ENCODE measurements at places on chromosomes 7 and 10.

GRCh38 chr7:4109481-4110110 is 572.5 kb upstream of the FOXK1 start:
- DNase-seq: no peak

GRCh38 chr10:4315551-4315950 is 510.5 kb upstream of the AKR1E2 start:
- no peak for DNase-seq

- no peak for DNase-seq
Measured at GRCh38 chr10:44377651-44378310, 7.1 kb downstream of the CXCL12 start.

DNA sequence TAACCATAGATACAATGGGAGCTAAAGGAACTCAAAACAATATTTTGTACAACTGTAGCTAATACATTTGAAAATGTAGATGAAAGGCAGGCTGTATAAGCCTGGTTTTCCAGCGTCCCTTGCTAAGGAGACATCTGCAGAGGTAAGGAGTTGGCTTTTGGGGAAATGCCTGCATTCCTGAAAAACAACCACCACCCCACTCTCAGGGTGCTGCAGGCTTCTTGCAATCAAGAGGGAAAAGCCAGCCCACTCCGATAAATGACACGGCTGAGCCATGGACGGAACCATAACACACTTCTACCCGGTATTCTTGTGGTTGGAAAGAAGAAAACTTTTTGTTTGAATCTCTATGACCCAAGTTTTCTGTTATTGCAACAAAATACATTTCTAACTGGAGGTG is 200.3 kb downstream of the TEX36 start:
- DNase-seq: no peak

DNA sequence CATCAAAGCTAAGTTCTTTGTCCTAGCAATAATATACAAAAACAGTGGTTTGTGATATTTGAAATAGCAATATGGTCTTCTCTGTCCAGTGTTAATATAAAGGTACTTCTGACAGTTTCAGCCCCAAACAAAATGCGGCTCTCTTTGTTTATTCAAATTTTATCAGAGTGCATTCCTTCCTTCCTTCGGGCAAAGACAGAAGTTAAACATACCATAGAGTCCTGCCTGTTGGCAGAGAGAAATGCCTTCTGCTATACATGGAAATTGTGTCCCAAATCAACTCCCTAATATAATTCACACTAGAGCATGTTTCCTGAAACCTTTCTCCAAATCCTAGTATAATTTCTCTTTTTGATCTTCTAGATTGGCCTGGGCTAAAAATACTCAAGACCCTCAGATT is 21.2 kb upstream of the ATE1 start:
- DNase-seq: no peak

GRCh38 chr7:77958436-77958835 is 159.9 kb downstream of the PHTF2 start:
- DNase-seq: peak; percentile 66

GRCh38 chr10:73246322-73246645 is 771 bp downstream of the DNAJC9 start:
- no peak for DNase-seq

DNA sequence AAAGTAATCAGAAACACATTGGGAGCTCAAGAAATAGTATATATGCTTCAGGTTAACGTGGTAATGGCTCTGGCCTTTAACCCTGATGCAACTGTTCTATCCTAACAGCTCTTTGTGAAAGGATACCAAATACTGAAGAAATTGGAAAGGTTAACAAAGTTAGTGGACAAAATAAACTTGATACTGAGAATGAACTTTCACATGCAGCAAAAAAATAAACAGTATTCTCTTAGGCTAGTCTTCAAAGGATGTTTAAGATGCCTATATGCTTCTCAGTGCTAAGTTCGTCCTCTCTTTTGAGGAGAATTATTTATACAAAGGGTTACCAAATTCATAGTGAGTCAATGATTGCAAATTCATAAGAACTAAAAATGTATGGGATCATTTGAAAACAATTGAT is 256.2 kb upstream of the FERD3L start:
- no peak for DNase-seq

- DNase-seq: peak; percentile 48
Measured at GRCh38 chr7:20199015-20199737, 18.0 kb downstream of the MACC1 start.

- DNase-seq: no peak
Measured at GRCh38 chr7:117666031-117666430, 186.2 kb downstream of the CFTR start.

GRCh38 chr7:77542409-77542808 is 5.3 kb downstream of the PTPN12 start:
- no peak for DNase-seq

Data from NCI-H187 (cell line).